ENCODE measurements at places on chromosomes 1 and 21. TPM values are rescaled to one million over a fixed set of nuclear protein-coding genes. Genes with fewer than 3 reads are reported as not detected.

Gene TSTD1
- 30.0 TPM for polyA plus RNA-seq

Gene LRRC38
- polyA plus RNA-seq, result 31.8 TPM

Gene NFASC
- polyA plus RNA-seq, result 1.8 TPM

Gene RAP1GAP
- 1.4 TPM for polyA plus RNA-seq

Gene LGALS8
- polyA plus RNA-seq, result 28.0 TPM

Gene C1QA
- 39.3 TPM for polyA plus RNA-seq

DNA sequence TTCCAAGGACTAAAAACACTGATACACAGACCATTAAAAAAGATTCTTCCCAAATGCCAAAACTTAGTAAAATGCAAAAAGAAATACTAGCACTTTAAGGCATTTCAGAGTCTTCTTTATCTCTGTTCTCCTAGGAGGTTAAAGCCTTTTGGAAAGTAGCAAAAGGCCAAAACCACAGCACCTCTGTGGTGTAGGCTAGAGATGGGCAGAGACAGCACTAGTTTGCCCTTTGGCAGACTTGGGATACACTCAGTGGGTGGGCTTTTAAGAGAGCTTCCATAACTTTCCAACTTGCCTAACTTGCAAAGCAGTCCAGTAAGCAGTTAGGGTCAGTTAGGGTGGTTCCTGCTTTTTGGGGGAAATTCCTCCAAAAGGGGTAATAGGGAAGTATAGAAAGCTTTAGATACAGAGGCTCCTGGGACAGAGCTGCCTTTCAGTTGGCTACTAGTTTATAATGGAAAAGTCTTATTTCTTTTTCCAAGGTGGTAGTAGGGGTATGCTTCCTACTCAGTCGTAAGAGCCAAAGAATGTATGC lies 17.9 kb upstream of the PTCH2 start:
- no peak for DNase-seq

GRCh38 chr1:160179336-160179735 lies 11.0 kb upstream of the CASQ1 start:
- no peak for DNase-seq

DNA sequence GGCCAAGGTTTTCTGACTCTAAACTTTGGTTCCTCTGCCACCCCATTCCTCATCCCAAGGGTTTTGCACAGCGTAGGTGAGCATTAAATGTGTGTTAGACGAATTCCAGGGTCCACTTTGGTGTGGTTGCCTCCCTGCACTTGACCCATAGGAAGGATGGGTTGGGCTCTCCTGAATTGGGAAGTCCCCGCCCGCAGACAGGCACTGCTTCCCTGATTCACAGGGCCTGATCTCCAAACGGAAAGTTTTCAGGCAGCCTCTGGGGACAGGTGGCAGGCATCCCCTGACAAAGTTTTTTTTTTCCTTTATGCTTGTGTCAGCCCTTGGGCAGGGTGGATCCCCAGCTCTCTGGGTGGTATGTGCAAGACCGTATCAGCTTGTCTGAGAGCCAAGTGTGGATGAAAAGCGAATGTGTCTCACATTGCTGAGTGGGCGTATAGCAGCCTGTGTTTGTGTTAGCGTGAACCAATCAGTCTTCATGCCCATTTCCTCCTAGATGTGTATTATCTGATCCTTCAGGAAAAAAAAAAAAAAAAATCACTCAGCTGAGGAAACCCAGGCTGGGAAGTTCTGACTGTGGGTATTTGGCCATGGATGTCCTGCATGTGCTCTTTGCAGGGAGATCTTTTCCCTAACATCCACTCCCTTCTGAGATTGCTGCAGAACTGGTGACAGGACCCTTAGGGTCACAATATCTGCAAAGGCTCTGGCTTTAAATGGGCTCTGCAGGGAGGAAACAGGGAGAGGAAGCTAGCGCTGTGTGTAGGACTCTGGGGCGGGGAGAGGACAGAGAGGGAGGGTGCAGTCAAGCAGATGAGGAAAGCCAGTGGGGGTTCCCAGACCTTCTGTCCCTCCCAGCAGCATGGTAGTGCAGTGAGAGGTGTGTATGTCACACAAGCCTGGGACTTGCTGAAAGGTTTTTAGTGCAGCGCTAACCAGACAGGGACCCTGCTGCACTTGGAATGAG lies 42.2 kb upstream of the TRABD2B start:
- no peak for DNase-seq

GRCh38 chr1:7407980-7408770 lies 362.9 kb upstream of the VAMP3 start:
- DNase-seq, result no peak

GRCh38 chr1:211684791-211685190 lies 9.4 kb upstream of the NEK2 start:
- no peak for DNase-seq

GRCh38 chr1:214901718-214902117 lies 180.8 kb upstream of the KCNK2 start:
- no peak for DNase-seq

DNA sequence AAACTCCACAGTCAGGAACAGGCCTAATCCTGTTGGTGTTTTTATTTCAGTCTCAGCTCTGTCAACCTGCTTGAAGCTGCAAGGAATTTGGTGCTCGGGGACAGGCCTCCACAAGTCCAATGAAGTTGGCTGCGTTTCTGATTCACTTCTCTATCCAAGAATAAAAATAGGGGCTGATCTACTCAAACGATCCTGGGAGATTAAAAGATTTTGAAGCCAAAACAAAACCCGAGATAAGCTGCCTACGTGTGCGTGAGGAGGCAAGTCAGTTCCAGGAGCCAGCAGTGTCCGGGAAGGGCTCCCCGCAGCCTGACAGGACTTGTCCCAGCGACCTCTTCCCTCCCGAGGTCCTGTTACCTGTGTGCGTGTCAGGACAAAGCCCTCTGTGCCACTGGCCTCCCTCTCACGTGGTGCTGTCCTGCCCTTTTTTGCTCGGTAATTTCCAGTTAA lies 98.0 kb downstream of the ETS2 start:
- no peak for DNase-seq

GRCh38 chr21:29053656-29054055 lies 19.8 kb downstream of the CCT8 start:
- DNase-seq, result no peak

DNA sequence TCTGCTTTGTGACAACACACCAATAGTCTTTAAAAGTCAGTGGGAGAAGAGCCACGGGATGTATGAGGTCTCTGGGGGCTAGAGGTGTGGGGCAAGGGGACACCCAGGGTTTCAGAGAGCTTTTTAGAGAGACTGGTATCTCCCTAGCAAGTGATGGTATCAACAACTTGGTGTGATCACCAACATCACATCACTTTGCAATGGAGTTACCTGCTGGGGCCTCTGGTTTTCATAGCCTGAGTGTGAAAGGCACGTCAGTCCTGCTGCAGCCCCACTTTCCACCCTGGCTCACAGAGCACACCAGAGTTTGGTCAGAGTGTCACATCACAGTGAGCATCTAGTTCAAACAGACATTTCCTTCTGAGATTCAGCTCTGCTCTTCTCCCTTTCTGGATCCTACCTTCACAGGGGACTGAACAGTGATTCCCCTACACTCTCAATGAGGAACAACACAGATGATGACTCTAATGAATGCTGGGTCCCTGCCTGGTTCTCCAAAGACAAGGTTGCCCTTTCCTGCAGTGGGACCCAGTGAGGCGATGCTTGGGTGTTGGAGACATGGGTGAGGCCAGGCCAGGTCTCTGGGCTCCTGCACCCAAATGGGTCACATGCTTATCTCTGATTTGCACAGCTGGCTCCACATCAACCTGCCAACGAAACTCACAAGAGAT lies 2.0 kb upstream of the MAN1C1 start:
- no peak for DNase-seq

GRCh38 chr1:91600431-91601337 lies 100.0 kb downstream of the CDC7 start:
- DNase-seq, result no peak

DNA sequence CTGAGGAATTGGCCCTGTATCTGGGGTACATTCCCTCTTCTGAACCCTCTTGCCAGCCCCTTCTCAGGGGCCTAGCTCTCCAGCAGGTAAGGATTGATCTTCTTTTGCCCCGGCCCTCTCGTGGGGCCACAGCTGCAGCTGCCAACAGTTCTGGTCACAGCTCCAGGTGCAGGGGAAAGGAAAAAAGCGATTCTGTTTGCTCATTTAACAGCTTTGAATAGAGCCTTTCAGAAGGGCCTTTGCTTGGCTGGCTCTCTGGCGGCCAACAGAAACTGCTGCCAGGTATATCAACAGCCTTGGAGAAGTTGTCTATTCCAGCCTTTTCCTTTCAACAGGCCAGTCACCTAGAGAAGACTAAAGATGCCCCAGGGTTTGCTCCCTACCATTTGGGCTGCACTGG lies 16.1 kb upstream of the FMOD start:
- DNase-seq, result no peak
